Posterior cingulate gyrus (tissue), 11 donors: ENCODE measurements at places on chromosomes 1 and 21.

- DNase-seq, result no peak
Measured at GRCh38 chr1:70429219-70429618, 18.2 kb downstream of the CTH start.

DNA sequence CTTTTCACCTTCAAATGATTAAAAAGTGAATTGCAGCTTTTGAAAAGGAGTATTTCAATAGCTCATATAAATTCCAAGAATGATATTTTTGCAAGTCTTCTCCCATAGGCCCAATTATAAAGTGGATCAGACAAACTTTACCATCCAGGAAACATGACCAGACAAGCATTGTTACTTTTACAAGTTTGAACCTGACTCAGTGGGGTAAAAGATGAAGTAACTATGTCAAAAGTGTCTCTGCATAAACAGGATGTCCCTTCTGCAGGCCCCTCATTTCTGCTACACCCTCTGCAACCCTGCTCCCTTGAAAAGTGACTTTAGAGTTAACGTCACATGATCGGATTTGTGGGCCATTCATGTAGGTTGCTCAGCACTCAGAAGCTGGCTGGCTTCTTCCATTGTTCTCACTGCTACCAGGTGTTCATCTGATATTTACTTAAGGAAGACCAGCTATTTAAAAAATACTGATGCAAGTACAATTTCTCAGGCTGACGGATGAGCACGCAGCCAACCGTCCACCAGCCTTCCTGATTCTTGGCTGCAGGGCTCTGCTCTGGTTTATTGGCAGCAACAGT, 32.3 kb downstream of the URB1 start:
- no peak for DNase-seq

DNA sequence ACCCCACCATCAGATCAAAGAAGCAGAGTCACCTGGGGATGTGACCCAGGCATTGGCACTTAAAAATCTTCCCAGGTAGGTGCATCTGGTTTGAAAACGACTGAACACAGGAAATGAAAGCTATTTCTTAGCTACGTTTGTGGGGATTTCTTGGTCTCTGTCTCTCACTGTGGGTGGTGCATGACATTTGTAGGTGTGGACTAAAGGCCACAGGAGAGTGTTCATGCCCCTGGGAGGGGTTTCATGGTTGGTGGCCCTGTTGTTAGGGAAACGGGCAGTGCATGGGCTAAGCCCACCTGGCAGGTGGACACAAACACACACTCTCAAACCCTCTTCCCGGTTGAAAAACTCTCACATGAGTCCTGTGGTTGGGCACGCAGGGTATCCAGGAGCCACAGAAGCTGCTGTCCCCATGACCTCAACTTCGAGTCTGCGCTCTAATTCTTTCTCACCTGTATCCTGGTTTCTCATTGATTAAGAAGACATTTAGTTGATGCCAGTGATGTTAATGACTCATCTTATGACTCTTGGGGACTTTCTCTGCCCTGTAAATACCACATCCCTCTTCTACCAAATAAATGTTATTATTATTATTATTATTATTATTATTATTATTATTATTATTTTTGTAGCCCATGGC, 119.4 kb downstream of the MRPS6 start:
- no peak for DNase-seq

DNA sequence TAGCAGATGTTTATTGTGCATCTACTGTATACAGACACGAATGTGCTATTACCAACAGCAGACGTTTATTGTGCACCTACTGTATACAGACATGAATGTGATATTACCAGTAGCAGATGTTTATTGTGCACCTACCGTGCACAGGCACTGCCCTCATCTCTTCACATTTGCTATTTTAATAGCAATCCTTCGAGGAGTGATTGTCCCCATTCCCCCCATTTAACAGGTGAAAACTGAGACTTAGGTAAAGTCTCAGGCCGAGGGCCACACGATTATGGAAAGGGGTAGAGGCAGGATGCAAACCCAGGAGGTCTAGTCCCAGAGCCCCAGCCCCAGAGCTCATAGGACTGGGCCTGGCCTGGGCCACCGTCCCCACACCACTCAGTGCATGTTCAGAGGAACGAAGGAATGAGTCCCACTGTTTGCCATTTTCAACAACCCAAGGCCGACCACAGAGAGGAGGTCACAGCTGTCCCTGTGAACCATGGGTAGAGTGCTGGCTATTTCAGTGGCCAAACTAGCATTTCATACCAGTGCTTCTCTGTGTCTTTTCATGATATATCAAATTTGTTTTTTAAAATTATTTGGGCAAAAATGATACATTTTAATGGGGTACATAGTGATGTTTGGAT, 114.4 kb upstream of the TMEM51 start:
- DNase-seq, result no peak

DNA sequence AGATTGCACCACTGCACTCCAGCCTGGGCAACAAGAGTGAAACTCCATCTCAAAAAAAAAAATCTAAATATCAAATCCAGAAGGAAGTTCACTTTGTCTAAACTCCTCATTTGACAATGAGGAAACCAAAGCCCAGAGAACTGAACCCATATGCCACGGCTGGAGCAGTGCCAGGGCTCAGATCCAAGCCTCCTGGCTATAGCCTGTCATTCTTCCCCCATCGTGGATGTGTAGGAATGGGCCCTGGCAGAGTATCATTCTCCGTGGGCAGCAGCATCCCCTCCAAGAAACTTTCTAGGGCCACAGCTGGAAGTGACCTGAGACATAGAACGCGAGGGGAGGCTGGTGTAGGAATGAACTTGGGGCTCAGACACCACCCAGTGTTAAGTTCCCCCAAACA, 47.2 kb downstream of the CAPN9 start:
- DNase-seq, result peak; percentile 56

GRCh38 chr1:226674892-226675714, 64.0 kb downstream of the ITPKB start:
- DNase-seq, result peak; percentile 9

- DNase-seq, result no peak
Measured at GRCh38 chr1:41431490-41432350, 52.8 kb downstream of the EDN2 start.

GRCh38 chr1:160567858-160568682, 11.2 kb downstream of the CD84 start:
- no peak for DNase-seq

DNA sequence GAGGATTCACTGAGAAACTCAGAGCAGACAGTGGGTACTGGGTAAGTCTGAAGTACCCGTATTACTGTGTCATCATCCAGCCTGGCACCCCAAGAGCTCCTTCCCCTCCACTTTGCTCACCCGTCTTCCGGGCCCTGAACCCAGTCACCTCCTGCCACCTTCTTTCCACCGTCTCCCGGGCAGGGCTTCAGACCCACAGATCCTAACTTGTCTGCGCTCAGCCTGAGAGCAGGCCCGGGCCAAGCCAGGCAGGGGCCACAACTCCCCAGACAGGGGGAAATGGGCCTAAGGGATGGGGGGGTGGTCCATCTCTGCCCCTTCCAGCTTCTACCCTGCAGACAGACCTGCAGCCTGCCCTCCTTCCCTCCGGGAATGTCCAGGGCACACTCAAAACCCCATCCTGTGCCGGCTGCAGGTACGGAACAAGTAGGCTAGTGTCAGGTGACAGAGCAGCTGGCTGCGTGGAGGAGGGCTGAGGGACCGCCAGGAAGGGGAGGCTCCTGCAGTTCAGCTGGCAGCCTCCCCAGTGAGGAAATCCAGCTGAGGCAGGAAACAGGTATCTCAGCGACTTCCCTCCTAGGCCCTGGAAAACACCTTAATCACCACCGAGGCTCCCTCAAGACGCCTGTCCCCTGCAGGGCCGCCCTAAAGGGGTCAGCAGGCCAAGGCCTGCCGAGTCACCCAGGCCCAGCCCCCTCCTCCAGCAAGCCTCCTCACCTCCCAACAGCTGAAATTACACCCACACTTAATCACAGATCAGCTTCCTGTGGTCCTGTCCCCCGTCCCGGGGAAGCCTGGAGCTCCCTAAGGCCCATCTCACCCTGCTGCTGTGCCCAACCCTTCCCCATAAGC, 3.5 kb downstream of the HSPG2 start:
- no peak for DNase-seq

GRCh38 chr1:92820551-92820950, 11.3 kb upstream of the RPL5 start:
- DNase-seq, result no peak

GRCh38 chr1:119975006-119975405, 78.7 kb upstream of the ADAM30 start:
- DNase-seq, result no peak

DNA sequence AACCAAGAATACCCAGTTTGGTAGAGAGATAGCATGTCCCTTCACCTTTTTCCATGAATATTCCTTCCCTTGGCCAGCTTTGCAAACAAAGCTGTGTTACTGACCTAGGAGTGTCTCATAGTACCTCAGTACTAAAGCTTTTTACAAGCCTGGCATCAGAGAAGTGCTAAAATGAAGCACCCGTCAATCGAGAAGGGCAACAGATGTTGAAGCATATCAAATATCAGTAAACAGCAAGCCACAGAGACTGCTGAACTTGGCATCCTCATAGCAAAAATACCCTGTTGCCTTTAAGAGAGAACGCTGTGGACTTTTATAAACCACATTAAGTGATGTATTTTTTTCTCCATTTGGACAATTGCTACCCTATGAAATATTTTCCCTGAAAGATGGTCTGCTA, 128.6 kb upstream of the HOOK1 start:
- DNase-seq, result no peak

- no peak for DNase-seq
Measured at GRCh38 chr1:151570819-151571218, 30.7 kb downstream of the TUFT1 start.

DNA sequence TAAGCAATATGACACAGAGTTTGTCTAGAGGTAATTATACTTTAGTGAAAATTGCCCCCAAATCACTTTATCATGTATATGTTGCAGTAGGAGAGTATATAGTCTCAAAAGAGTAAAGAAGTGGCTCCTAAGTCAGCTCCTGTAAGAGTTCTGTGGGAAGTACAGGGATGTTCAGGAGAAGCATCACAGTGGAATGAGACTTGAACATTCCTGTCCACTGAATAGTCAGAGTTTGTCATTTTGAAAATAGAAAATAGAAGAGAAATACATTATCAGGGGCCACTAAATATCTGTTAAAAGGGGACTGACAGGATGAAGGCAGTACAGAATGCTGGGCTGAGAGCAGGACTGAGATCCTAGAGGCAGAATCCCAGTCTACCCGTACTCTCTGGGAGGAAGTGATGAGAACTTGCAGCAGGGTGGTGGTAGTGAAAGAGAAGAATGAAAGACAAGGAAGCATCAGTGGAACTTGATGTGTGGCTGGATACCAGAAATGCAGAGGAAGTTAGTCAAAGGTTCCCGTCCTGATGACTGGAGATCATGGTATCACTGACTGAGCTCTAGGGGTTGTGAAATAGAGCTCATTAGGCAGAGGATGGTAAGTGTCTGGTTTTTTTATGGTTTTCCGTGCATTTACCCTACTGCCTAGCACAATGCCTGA, 153.4 kb downstream of the FMN2 start:
- DNase-seq, result no peak

DNA sequence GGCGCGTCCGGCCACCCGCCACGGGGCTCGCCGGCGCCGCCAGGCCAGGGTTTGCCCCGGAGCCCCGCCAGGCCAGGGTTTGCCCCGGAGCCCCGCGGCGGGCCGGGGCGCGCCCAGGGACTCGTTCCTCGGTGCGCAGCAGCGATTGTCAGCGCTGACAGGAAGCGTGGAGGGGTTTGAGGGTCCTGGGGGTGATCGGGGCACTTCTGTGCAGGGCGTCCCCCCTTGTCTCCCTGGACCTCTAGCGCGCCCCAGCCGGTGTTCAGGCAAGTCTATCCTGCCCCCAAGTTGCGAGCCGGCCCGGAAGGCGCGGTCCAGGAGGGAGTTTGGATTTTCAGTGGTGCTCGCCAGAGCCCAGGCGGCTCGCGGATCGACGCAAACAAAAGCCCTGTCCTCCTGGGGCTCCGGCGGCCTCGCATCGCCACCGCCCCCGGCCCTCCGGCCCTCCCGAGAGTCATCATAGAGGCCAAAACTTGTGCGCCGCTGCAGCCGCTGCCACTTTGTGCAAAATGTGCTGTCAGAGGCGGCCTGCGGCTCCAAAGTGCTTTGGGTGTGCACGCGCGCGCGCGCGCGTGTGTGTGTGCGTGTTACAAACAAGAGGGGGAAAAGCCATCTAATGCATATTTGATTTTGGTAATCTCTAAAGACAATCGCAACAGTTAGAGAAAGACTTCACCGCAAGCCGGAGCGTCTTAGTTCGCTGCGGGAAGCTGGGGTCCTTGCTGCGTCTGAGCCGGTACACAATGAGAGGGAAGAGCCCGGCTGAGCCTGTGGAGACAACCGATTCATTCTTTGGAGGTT, 1.0 kb downstream of the ROR1 start:
- DNase-seq, result peak; percentile 22

DNA sequence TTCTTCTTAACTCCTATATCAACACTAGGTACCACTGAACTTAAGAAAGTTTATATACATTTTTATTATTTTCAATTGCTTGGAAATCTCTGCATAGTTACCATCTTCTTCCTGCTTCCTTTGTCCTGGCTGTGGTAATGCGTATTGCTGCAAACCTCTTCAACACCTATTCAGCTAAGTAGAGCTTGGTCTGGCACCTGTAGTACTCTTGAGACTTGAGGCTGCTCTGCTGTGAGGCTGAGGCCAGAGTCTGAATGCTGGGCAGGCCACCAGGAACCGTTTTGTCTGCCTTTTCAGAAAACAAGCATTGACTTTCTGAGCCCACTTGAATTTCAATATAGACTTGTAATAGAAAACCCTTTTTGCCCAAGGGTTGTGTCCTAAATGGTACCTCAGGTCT, 52.0 kb upstream of the RGS2 start:
- DNase-seq, result no peak

DNA sequence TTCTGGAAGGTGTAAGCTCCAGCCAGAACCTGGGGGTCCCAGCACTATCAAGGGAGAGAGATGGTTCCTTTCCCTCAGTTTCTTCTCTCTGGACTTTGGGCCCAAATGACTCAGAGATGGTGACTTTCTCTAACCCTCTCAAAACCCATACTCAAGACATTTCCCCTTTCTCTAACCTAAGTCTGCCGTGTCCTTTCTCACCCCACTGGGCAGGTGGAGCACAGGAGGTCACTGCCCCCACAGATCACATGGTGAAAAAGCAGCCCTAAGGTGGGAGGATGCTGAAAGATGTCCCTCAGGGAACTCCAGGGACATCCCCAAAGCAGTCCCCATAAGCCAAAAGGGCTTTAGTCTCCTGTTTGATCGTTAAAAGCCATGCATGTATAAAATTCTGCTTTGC, 173.7 kb downstream of the HIVEP3 start:
- no peak for DNase-seq

DNA sequence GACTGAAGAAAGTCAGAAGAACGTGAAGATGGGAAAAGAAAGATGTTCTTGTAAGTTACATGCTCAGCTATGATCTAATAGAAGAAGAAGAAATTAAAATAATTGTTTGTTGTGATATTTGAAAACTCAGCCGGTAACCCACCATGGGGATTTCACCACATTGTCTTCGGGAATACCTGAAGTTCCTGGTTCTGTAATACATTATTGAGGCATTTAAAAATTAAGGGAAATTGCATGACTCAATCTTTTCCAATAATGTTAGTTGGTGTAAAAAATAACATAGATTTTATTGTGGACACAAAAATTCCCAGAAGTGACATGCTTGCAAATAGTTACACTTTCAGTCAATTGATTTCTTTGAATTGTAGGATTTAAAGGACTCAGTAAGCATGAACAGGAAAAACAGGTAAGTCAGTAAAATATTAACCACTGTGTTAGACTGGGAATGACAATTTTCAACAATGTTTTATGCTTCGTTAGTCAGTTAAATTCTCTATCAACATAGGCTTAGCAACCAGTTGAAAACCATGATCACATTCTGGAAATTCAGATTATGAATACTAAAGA, 745.1 kb downstream of the LTN1 start:
- DNase-seq, result no peak

- DNase-seq, result no peak
Measured at GRCh38 chr21:46498335-46499050, 39.8 kb downstream of the DIP2A start.
